Omental fat pad (tissue), 4 donors: ENCODE measurements at places on chromosomes 3 and 15. TPM values are rescaled to one million over a fixed set of nuclear protein-coding genes. Genes with fewer than 3 reads are reported as not detected.

Gene NEDD4
- 15.4 TPM for total RNA-seq

DNA sequence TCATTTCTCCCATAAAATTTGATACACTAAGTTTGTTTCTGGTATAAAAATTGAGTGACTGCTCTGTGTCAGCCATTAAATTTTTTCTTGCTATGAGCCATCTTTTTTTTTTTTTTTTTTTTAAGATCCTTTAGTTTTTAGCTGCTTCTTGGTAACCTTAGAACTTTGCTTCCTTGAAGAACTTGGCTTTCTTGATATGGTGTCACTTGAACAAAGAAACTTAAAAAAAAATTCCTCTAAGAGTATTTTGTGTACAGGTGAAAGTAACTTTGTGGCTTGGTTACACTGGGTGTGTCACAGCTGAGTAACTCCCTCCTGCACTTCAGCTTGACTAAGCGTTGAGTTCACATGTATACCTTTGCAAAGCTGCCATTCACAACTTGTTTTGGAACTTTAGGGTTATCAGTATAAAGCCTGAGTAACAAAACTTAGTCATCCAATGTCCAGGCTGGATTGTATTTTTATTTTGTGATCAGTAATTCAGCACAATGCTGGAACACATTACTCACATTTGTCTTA lies 6.5 kb downstream of the CHD2 start:
- no peak for DNase-seq

- no peak for DNase-seq
These were observed 76.1 kb upstream of the ATP11B start for GRCh38 chr3:182717216-182717615.

Gene IGF2BP2
- 13.2 TPM for total RNA-seq

Gene SCG5
- 3.4 TPM for total RNA-seq

DNA sequence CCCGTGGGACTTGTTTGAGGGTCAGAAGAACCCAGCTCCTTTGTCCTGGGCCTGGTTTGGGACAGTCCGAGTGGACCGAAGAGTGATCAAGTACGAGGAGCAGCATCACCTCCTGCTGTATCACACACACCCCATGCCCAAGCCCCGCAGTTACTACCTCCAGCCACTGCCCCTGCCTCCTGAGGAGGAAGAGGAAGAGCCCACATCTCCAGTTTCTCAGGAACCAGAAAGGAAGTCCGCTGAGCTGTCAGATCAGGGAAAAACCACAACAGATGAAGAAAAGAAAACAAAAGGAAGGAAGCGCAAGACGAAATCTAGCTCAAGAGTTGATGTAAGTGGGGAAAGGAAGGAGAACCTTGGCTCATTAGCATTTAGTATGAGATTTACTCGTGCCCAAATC lies 3.3 kb upstream of the P2RY12 start:
- no peak for DNase-seq

Gene NOX5
- total RNA-seq = 0.47 TPM

- no peak for DNase-seq
These were observed 129.2 kb upstream of the LRIG1 start for GRCh38 chr3:66629982-66630368.

Gene CGNL1
- 13.7 TPM for total RNA-seq

Gene LSMEM2
- total RNA-seq = not detected

DNA sequence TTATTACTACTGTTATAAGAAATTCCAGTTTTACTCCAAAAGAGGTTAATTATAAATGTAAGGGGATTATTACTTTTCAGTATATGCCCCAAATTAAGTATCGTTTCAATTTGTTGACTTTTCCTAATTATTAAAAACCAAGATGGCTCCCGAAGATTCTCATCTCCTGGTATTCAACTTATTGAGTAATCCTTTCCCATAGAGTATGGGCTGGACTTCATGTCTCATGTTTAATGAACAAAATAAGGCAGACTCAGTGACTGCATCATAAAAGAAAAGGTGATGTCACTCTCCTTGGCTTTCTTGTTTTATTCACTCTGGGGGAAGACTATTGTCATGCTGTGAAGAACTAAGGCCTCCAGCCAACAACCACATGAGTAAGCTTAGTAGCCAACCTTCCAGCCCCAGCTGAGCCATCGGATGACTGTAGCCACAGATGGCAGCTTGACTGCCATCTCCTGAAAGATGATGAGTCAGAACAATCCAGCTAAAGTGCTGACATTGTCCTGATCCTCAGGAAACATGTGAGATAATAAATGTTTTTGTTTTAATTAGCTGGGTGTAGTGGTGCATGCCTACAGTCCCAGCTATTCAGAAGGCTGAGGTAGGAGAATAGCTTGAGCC lies 17.3 kb downstream of the IGF2BP2 start:
- DNase-seq = no peak
